Body of pancreas (tissue), 4 donors: ENCODE measurements at places on chromosomes 7 and 10. TPM values are rescaled to one million over a fixed set of nuclear protein-coding genes. Genes with fewer than 3 reads are reported as not detected.

The ATRNL1 gene
- 3.0 TPM for total RNA-seq

The LEP gene
- 1.8 TPM for total RNA-seq

The KDM7A gene
- total RNA-seq, result 9.6 TPM

DNA sequence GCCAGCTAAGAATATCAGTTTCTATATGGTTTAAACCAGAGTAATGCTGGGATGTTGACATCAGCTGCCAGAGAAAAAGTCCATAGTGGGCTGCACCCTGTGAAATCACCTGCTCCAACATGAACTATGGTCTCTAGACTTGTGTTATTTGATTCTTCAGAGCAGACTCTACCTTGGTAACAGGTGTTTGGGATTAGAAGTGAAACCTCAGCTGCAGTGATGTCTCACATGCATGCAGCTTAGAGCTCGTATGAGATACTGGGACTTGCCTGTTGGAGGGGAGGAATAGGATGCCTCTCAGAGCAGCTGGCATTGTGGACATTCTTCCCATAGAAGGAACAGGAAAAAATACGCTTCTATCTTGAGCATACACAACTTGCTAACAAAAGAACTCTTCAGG, 287.1 kb upstream of the CSTF2T start:
- DNase-seq, result no peak

- no peak for DNase-seq
Observed at GRCh38 chr7:156318426-156318825, 322.1 kb upstream of the RNF32 start.

GRCh38 chr7:158887594-158887993, 31.2 kb downstream of the DYNC2I1 start:
- DNase-seq, result no peak

GRCh38 chr7:137209151-137209817, 134.2 kb downstream of the PTN start:
- DNase-seq, result no peak

- DNase-seq, result no peak
Observed at GRCh38 chr7:43164757-43165156, 52.3 kb downstream of the HECW1 start.

GRCh38 chr10:35378541-35379210, 42.4 kb downstream of the CCNY start:
- no peak for DNase-seq
